ENCODE measurements at places on chromosomes 2 and 18.
A peak's percentile ranks its signal among the peaks of the same experiment; 100 is the strongest.

DNA sequence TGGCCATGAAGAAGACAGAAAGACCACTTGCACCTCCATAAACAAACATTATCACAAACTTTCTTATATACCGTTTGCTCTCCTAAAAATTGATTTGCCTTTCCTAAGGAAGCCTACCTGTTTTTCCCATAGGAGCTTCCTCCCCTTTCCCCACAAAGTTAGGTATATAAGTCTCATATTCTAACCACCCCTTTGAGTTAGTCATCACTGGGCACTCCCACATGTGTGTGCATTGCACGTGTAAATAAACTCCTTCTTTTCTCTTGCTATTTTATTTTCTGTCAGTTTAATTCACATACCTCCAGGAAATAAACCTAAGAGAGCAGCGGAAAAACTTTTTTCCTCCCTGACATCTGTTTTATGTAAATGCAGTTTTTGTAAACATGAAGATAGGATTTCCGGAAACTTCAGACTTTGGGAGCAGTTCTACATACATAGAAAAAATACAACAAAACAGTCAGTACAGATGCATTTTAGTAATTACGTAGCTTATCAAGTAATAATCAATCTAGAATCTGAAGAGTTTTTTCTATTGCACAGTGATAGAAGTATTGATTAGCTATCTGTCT, 46.6 kb downstream of the PLCL1 start:
- no peak for DNase-seq

DNA sequence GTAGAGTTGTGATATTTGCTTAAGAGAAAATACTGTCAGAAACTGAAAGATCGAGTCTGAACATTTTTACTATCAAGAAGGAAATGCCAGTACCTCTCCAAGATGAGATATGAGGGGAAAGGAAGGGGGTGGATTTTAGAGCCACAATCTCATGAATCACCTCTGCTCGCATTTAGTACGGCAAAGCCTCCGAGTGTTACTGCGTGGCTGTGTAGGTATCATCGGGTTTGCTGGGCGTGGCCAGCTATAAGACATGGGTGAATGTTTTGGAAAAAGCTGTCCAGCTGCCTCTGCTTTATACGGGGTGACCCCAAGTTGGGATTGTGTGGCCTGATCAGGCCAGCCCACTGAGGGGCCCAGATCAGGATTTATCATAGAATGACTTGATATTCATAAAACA, 826.4 kb downstream of the SOCS6 start:
- DNase-seq: no peak

- peak; percentile 29 for DNase-seq
Observed at GRCh38 chr2:199922856-199923255, 11.8 kb downstream of the C2orf69 start.

DNA sequence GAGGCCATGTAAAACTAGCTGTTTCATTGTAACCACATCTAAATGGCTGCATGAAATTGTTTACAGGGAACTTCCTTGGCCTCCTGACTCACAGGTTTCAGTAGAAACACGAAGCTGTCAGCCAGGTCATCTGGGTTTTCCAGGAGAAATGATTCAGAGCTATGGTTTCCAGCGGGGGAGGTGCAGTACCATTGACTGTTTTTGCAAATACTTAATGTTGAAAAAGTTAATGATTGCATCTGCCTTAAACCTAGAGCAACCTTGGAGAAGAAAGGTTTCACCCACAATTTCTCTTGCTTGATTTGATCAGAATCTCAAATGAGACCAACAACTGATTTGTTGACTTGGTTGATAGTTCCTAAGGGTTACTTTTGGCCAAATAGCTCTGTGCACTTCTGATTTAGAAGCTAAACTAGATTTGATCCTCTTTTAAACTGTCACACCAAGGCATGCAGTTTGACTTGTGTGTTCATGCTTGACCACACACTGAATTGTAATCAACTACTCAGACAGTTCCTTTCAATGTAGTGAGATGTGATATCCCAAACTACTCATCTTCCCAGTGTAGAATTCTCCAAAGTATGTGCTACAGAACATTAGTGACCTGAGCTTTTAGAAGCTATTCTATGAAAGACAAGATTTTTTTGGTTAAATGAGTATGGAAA, 193.5 kb upstream of the CHST9 start:
- no peak for DNase-seq

DNA sequence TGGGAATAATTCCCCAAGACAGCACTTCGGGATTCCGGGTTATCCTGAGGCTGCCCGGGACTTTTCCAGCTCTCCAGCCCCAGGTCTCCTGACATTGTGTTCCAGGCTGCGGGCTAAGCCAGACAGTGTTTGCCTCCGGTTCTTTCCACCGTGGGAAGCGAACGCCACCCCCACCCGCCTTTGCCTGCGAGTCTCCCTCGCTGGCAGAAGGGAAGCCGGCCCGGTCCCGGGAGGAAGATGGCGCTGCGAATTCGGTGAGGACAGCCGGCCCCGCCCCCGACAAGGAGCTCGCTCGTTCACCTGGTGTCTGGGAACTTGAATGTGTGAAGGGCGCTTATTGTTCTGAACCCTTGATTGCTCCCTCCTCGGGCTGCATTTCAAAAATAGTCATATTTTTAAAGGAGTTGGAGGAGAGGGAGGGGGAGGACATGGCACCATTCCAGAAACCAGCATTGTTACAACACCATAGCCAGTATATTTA, 2.9 kb downstream of the LRATD1 start:
- peak; percentile 47 for DNase-seq

DNA sequence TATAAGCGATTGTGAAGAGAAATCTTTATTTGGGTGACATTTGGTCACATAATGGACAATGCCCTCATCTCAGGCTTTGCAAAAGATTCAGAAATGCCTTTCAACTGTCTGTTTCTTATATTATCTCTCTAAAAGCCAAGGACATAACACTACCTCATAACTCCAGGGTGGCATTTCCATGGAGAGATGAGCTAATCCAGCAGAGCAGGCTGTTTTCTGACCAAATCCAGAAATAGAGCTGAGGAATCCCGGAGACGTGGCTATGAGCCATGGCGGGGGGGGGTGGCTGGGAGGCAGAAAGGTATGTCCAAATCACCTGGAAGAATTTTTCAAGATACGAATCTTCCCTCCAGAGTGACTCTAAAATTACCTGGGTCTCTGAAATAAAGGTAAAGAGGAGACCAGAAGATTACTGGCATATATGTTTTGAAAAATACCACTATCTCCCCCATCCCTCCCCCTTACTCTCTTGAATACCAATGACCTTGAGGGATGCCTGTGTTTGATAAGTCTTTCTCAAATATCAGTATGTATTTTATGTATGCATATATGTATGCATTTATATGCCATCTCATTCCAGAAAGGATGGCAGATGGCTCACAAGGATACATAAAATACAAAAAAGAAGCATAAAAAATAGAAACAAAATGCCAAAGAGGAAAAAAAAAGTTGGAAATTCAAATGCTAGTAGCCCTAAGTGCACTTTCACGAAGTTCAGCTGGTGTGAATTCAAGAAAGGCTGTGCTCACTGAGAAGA, 296.0 kb upstream of the MGAT5 start:
- DNase-seq: no peak

GRCh38 chr2:11097854-11098387, 57.3 kb upstream of the SLC66A3 start:
- no peak for DNase-seq

DNA sequence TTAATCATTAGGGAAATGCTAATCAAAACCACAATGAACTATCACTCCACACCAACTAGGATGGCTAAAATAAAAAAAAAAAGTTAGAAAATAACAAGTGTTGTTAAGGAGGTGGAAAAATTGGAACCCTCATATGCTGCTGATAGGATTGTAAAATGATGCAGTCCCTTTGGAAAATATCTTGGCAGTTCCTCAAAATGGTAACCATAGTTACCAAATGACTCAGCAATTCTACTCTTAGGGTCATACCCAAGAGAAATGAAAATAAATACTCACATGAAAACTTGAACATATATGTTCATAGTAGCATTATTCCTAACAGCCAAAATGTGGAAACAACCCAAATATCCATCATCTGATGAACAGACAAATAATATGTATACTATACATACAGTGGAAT, 15.7 kb upstream of the ACVR2A start:
- no peak for DNase-seq

GRCh38 chr2:218819093-218819492, 12.5 kb downstream of the PRKAG3 start:
- no peak for DNase-seq

DNA sequence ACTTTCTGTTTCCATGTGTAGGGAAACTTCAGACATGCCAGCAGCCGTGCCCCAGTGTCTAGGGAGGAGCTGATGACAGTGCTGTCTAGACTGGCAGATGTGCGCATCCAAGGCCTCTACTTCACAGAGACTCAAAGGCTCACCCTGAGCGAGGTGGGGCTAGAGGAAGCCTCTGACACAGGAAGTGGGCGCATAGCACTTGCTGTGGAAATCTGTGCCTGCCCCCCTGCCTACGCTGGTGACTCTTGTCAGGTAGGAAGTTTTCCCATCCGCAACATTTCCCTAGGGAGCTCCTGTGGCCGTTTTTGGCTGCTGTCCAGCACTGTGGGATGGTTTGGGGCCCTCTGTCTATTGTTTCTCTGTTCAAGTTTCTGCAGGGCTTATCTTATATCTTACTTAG, 143.1 kb upstream of the TTC39C start:
- DNase-seq: no peak

GRCh38 chr18:23213200-23213599, 77.9 kb downstream of the CABLES1 start:
- DNase-seq: no peak

DNA sequence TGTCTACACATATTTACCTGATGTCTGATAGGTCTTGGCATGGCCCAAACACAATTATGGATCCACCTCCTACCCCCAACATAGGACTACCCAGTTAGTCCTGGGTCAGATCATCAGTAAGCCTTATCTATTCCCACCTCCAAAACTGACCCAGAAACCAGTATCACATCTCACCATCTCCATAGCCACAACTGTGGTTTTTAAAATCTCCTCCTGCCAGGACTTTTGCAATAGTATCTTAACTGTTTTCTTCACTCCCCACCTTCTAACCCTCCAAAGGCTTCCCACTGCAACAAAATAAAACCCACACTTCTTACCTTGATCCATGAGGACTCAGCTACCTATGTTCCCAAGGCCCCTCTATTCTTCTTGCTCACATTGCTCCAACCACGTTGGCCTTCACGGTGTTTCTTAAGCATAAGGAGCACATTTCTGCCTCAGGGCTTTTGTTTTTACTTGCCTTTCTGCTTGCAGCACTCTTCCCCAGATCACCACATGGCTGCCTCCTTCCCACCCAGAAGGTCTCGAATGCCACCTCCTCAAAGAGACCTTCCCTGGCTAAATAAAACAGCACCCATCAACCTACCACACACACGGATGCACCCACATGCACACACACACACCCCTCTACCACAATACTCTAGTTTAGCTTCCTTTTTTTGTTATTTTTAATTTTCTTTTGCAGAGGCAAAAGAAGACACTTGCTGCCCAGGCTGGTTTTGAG, 125.9 kb upstream of the SLC1A4 start:
- no peak for DNase-seq

DNA sequence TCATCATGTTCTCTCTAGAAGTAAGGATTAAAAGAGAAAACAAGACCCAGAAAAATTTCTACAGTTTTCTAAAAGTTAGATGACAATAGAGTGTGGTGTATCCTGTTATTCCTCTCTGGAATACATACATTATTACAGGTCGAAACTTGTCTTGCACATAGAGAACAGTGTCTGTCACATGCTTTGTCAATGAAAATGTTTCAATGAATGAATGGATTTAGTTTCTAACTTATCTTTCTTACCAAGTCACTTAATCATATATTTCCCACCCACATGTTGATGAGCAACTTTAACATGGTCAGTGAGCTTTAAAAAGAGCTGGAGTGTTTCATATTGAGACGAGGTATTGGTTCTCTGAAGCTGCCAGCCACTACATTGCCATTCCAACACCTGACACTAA, 4.3 kb downstream of the DSG4 start:
- no peak for DNase-seq

DNA sequence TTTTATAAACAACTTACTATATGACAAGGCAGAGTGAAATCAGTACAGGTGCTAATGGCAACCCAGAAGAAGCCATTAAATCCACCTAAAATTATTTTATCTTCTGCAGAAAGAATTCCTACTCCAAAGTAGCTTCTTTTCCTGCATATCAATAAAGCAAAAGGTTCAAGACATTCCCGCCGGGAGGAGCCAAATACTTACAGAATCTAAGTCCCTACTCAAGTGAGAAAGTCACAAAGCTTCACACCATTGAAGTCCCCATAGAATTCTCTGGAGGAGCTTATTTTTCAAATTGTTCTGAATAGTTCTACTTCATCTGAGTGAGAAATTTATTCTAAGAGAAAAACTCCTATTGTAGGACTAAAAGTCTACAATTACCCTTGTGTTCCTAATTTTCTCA, 233.7 kb upstream of the HNRNPA3 start:
- DNase-seq: no peak

DNA sequence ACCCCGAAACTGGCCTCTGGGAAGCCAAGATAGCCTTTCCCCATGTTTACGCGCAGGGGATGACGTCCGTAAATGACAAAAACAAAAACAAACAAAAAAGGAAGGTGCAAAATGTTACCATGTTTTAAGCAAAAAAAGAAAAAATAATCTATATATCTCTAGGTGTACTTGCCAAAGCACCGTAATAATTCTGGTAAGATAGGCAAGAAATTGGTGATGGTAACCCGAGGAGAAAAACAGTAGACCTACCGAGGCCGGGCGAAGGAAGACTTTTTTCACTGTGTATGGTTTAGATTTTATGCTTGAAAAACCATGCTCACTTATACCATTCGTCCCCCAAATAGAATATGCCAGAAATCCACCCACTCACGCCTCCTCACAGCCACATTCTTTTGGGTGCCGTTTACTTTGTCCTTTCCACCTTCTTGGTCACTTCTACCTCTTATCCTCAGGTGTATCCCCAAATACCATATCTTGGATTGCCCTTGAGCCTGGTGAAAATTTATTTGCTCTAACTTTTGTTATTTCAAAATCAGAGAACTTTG, 8.0 kb downstream of the GATA6 start:
- no peak for DNase-seq

GRCh38 chr2:99398303-99398702, 61.1 kb downstream of the EIF5B start:
- DNase-seq: no peak

GRCh38 chr2:114025030-114025429, 135.1 kb downstream of the ACTR3 start:
- DNase-seq: no peak

GRCh38 chr2:76197842-76198448, 487.2 kb upstream of the GCFC2 start:
- DNase-seq: peak; percentile 40

- no peak for DNase-seq
Observed at GRCh38 chr2:67625178-67625577, 228.0 kb downstream of the ETAA1 start.

- DNase-seq: no peak
Observed at GRCh38 chr2:25328152-25329085, 13.3 kb downstream of the DNMT3A start.

DNA sequence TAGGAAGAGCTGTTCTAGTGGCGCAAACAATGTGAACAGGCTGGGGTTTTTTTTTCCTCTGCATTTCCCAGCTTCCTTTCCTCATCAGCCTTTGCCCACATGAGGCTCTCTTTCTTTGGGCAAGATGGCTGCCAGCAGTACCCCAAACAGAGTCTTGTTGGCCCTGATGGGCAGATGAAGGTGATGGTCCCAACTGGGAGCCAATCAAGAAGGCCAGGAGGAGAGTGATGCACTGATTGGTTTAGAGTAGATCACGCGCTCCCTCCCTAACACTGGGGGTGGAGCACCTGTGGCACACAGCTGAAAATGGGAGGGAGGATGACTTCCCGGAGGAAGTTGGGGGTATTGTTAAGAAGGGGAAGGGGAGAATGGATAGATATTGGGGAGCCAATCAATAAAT, 96.3 kb upstream of the FZD7 start:
- DNase-seq: no peak

Data from midbrain (tissue), 1 donor.